Right renal pelvis (tissue), 4 donors: ENCODE measurements at places on chromosomes 3 and 15. TPM values are rescaled to one million over a fixed set of nuclear protein-coding genes. Genes with fewer than 3 reads are reported as not detected.

DNA sequence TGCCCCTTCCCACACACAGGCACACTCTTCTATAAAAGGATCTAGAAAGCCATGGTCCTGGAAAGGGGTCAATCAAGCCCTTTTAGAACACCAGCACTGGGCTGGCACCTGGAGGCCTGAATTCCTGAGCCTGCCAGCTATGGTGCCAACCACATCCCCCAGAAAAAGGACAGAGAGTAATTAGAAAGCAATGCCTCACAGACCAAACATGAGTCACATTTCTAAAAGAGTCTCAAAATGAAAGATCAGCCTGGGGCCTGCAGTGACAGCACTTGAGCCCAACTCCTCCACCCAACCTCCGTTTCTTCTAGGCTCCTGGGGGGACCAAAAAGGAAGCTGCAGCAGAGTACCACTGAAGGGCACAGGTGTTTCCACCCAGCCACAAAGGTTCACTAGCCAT, 14.1 kb downstream of the MYLK start:
- DNase-seq = no peak

Gene IL17RC
- polyA plus RNA-seq = 43.9 TPM

DNA sequence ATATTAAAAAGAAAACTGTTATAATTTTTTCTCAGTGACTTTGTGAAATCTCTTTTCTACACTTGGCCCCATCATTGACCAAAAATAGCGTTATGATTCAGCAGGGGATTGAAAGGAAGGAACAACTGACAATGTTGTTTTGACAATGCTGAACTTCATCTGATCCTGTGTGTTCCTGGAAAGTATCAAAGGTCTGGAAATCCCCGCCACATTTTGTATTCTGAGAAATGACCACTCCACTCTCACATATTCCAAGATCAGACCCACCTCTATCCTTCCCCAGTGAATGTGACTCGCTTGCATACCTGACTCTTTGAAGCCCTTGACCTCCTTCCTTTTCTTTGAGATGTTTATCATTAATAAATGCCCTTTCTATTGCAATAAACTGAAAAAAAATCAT, 9.7 kb upstream of the RIOX2 start:
- DNase-seq = no peak

DNA sequence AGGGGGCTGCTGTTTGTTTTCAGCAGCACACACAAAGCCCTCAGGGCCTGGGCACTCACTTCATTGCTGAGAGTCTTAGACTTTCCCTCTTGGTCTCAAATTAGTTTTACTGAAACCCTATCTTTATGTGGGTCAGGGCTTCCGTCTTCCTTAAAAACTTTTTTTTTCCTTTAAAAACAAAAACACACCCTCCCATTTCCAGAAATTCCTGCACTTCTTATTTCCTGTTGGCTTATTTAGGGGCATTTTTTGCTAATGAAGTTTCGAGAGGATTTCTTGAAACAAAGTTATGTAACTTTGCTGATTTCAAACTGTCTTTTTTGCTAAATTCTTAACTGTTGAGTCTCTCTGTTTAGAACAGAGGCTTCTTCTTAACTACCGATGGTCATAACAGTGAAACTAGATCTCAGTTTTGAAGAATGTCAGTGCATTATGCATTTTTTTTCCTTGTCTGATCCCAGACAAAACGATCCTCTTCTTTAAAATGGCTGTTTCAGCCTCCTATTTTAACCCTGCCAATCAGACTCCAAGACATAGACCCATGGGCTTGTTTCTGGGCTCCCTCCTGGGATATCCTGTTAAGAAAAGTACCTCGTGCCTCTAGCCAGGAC, 23.3 kb downstream of the ANAPC13 start:
- DNase-seq = no peak

- DNase-seq = no peak
These were observed 178.1 kb downstream of the POTEB3 start for GRCh38 chr15:21261965-21262850.

- no peak for DNase-seq
These were observed 878 bp downstream of the DYNC1LI1 start for GRCh38 chr3:32569540-32570420.

DNA sequence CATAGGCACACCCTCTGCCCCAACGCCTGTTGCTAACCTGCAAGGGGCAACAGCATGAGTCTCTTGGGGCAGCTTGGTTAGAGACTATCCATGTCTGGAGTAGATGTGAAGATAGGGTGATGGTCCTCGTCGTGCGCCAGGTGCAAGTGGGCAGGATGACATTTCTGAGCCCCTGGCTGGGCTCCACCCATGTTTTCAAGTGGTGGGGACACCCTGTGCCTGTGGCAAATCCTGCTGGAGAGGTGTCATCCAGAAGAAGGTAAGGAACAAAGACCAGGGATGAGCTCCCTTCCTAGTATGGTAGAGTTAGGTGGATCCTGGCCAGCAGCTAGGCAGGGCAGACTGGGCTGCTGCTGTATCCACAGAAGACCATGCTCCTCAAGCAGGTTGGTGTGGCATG, 152.6 kb downstream of the ABHD5 start:
- DNase-seq = no peak

- DNase-seq = no peak
These were observed 14.5 kb upstream of the LYZL4 start for GRCh38 chr3:42424911-42425310.

Gene GPR15
- not detected for polyA plus RNA-seq

- no peak for DNase-seq
These were observed 120.6 kb downstream of the CD47 start for GRCh38 chr3:107969994-107970819.

GRCh38 chr15:90618330-90619125, 88.8 kb downstream of the CRTC3 start:
- DNase-seq = no peak

- DNase-seq = no peak
These were observed 73.7 kb downstream of the CEP63 start for GRCh38 chr3:134559591-134559990.

- no peak for DNase-seq
These were observed 46.5 kb downstream of the ULK4 start for GRCh38 chr3:41915353-41915752.

Gene SLC9C1
- polyA plus RNA-seq = 0.75 TPM

- DNase-seq = no peak
These were observed 36.1 kb upstream of the PLSCR5 start for GRCh38 chr3:146640955-146641867.
